ENCODE measurements at places on chromosomes 13 and 19. TPM values are rescaled to one million over a fixed set of nuclear protein-coding genes. Genes with fewer than 3 reads are reported as not detected.

The PNKP gene
- total RNA-seq: 54.9 TPM

The KISS1R gene
- 0.43 TPM for total RNA-seq

The LPAR6 gene
- total RNA-seq: 1.1 TPM

The SLC6A16 gene
- total RNA-seq: 1.2 TPM

The KLK2 gene
- not detected for total RNA-seq

The ZNF154 gene
- not detected for total RNA-seq

The ZNF845 gene
- total RNA-seq: 3.9 TPM

The TYROBP gene
- not detected for total RNA-seq

The SPRED3 gene
- total RNA-seq: 3.1 TPM

The IL4I1 gene
- 1.2 TPM for total RNA-seq

The ATP8B3 gene
- 2.5 TPM for total RNA-seq

The LILRA1 gene
- not detected for total RNA-seq

The ADPRHL1 gene
- total RNA-seq: 10.7 TPM

The CLDND2 gene
- 5.1 TPM for total RNA-seq

The LAIR1 gene
- total RNA-seq: not detected

The CCDC159 gene
- total RNA-seq: 4.4 TPM

The C19orf38 gene
- total RNA-seq: 0.11 TPM

The TMPRSS9 gene
- total RNA-seq: 0.08 TPM

The PSG6 gene
- 0.13 TPM for total RNA-seq

The FXYD7 gene
- total RNA-seq: 0.34 TPM

The NFIC gene
- 40.4 TPM for total RNA-seq
